ENCODE measurements at places on chromosomes 3 and 15.

DNA sequence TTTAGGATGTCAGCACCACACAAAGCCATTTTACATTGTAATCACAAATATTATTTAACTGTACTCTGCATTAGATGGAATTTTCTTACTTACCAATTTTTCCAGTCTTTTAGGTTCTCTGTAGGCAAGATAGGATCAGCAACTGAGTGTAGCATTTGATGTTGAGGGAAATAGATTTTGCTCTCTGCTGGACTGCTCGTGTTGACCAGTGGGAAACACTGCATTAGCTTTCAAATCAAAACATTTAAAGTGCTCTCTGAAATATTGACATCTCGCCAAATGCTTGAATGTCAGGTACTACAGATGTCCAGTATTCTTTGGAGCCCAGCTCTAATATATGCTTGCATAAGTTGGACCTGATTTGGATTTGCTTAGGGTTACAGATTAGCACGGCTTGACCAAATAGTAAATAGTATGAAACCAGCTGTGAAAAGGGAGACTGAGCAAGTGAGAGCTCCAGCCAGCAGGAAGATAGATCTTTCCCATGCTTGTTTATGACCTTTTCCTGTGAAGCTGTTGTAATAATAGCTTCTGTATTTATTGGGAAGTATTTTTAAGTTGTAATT lies 29.5 kb downstream of the P2RY14 start:
- no peak for DNase-seq

- DNase-seq = no peak
These were observed 827 bp upstream of the INO80 start for GRCh38 chr15:41116962-41117252.

DNA sequence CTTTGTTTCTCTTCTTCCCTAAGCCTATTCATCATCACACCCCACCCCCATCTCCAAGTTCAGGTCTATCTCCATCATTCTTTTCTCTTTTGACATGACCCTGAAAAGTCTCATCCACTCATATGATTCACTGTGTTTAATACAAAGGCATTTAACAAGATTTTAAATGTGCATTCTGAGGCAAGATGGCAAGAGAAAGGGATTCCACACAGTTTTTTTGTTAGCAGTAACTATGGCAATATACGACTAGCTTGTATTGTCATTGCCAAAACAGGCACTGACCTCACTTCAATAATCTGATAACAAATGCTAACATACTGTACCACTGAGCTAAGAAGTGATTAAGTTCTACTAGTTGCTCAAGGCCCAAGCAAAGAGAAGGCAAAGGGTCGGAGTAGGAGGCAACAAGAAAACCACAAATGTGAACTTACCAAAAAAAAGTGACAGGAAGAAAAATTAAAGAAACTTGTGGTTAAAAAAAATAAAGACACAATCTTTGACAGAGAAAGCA lies 53.2 kb downstream of the FBN1 start:
- no peak for DNase-seq

DNA sequence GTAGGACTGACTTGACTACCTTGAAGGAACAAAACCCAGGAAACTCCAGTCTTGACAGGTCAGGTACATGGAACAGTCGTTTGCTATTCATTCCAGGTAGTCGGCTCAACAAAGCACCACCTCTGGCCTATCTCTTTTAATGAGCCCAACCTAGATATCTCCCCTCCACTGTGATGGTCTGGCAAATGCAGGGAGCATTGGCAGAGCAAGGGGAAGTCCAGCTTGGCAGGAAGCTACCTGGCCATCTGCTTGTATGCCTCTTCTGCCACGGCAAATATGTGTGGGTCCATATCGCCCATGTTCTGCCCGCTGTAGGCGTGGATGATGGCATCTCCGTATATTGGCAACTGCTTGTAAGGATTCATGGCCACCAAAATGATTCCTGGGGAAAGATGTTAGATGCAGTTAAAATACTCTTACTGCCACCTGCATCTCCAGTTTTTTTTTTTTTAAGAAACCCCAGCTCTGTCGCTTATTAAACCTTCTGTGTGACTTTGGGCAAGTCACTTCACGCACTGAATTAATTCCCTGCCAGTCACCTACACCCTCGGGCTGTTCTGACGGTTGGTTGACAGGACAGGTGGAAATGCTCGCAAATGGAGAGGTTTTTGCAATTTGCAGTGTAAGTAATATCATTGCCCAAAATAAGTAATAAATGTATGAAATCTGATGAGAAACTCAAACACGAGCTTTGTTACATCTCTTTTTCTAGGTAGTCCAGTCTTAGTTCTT lies 16.8 kb downstream of the MYO5C start:
- no peak for DNase-seq

DNA sequence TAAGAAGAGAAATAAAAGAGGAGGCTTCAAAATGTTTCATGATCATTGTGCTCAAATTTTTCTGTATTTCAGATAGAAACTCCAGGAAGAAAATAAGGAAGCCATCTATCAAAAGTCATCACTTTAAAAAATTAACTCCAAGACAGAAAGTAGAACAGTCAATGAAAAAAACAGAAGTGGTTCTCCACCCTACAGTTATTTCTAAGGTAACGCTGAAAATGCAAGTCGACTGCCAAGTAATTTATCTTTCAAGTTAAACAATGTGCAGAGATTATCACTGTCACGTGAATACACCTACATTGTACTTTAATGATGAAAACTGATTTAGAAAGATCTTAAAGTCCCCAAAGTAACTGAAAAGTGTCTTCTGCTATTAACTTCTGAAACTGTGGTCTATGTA lies 78.5 kb upstream of the SNRPA1 start:
- DNase-seq = no peak

DNA sequence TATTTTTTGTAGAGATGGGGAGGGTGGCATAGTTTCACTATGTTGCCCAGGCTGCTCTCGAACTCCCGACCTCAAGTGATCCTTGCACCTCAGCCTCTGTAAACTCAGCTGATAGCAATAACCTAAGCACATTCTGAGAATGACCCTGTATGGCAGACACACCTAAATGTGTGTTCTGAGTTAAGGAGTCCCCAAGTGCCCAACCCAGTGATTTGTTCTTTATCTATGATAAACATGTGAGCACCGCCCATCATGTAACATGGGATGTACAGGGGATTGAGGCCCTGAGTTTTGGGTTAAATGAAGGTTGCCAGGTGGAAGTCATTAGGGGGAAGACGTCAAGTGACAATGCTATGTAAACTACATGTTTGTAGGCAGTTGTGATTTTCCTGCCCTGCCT lies 5.7 kb downstream of the NCEH1 start:
- DNase-seq = no peak

DNA sequence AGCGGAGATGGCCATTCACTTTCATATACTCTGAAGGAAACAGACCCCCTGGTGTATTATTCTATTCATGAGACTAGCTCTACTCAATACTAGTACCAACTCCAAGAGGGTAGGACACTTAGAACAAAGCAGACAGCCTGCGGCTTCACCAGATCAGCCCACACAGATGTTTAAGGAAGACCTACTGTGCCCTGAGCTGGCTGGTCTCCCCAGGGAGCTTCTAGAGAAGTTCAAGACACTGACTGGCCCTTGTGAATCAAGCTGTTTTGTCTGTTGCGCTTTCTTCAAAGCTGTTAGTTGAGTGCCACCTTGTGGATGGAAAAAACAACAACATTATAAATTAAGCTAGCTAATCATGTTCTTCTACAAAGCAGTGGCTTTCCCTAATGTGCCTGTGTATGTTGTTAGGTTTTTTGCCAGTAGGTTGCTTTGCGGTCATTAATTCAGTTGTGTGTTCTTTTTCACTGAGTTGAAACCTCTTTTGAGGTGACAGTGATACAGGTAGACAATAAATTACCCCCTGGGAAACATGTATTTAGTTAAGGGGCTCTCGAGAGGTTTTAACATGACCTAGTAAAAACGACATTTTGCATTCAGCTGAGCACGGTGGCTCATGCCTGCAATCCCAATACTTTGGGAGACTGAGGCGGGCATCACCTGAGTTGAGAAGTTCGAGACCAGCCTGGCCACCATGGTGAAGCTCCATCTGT lies 64.2 kb upstream of the MYZAP start:
- DNase-seq = no peak

- DNase-seq = no peak
These were observed 21.8 kb upstream of the POU1F1 start for GRCh38 chr3:87298111-87298718.

DNA sequence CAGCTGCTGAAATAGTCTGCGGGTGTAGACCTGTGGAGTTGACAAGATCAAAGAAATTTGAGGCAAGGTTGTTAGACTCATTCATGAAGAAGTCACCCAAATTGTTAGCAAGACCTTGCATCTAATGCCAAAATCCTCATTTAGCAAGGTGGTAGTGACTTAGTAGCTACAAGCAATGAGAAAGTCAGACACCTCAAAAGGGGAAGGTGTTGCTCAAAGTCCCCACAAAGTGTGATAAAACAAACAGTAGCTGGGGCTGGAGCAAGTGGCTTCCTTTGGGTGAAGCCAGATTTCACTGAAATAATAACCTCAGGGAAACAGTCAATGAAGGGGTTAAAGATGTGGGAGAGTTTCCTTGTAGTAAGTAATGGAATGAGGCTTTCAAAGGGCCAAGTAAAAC lies 44.9 kb downstream of the CD86 start:
- no peak for DNase-seq

DNA sequence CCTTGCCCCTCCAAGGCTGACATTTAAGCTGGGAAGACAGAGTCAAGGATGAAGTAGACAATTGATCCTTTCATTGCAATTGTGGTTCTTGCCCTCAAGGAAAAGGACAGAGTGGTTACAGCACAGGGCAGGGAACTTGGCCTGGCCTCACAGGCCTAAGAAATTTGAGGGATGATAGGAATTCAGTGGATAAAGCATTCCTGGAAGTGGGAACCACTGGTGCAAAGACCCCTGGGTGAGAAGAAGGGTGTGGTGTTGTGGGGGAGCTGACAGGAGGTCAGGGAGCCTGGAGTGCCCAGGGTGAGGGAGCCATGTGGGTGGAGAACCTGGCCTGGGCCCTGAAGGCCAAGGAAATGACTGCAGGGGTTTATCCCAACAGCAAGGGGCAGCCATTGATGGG lies 287.4 kb downstream of the UACA start:
- DNase-seq = no peak

DNA sequence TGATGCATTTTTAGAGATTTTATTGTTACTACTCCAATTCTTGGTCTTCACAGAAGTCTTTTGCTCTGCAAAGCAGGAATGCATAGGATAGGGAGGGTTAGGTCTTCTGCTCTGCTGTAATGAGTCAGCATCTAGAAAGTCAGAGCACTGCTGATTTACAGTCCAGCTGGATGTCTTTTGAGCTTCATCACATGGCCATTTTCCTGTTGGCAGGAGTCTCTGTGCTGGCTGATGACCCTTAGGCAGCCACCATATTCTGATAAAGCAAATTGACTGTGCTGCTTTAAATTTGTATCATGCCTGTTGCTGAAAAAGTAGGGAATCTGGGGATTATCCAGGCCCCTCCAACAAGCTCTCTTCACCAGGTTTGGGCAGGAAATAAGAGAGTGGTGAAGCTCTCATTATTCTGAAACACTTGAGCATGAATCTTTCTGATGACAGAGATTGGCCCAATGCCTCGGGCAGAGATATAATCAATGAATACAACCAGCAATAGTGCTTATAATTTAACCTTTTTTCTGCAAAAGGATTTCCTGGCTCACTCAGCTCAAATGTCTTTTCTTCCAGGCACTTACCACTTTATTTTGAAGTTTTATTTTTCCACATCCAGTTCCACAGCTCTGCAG lies 9.7 kb upstream of the CRBN start:
- no peak for DNase-seq

GRCh38 chr3:98732286-98733052 lies 30.7 kb upstream of the ST3GAL6 start:
- no peak for DNase-seq

DNA sequence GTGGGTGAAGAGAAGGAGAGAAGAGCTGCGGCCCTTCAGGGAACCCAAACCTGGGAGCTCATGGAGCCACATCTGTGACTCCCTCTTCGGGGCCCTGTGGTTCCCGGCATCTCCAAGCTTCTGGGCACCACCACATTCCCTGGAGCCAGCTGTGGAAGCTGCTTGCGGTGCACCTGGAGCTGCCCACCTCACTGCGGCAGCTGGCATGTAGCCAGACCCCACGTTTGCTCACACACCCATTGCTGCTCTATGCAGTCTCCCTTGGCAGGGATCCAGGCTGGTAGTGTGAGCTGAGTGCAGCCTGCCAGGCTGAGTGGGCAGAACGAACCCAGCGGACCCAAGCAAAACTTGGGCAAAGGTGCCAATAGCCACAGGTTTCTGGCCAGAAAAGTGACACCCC lies 16.8 kb upstream of the PLA2G4E start:
- no peak for DNase-seq

DNA sequence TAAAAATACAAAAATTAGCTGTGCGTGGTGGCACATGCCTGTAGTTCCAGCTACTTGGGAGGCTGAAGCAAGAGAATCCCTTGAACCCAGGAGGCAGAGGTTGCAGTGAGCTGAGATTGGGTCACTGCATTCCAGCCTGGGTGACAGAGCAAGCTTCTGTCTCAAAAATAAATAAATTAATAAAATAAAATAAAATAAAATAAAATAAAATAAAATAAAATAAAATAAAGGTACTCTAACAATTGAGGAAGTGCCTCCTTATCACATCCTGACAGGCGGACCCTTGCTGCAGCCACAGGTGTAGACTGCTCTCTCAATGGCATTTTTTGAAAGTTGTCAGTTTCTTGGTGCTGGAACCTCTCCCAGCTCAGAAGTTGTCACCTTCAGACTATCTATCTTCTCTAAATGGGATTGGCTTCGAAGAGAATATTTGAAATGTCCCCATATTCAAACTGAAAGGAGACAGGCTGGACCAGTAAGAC lies 304.1 kb downstream of the RORA start:
- DNase-seq = no peak

GRCh38 chr3:39892068-39892467 lies 82.7 kb downstream of the MYRIP start:
- DNase-seq = no peak

DNA sequence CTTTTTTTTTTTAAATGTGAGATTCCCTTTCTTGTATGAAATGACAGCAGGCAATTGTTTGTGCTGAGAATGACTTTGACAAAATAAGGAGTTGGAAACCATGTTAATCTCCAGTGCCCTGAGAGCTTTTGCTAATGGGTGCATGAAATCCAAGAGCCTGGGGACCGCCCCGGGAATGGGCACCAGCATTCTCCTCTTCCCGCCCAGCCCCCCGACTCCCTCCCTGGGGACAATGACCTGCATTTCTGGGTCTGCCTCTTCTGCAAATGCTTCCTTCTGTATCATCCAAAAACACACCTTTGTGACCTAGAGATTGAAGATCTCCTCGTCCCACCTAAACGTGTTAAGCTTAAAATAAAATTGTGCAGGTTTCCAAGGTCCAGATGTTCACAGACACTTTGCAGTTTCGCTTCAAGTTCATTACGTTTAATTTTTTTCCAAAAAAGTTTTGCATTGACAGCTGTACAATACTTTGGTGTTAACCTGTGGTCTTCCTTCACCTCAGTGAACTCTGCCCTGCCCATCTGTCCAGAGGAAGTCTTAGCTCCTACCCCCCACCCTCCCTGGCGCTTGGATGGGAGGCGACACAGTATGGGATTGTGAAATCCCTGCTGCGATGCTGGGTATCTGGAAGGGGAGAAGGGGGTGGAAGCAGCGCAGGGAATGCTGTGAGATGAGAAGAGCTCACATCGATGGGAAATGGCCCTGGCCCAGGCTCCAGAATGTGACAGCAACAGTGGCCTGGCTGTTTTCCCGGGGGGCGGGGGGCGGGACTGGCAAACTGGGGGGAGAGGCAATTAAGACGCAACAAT lies 50.1 kb downstream of the TLE3 start:
- no peak for DNase-seq

- no peak for DNase-seq
These were observed 77.3 kb downstream of the CNTN3 start for GRCh38 chr3:74537164-74537563.

GRCh38 chr3:167091226-167091625 lies 288.9 kb downstream of the ZBBX start:
- no peak for DNase-seq

GRCh38 chr3:42205800-42206514 lies 60.0 kb downstream of the CCK start:
- no peak for DNase-seq

Measured in stimulated activated CD4-positive, alpha-beta T cell treated with anti-CD3 and anti-CD28 coated beads, Interleukin-4, amount 100 ng/mL, for 4 hours (primary cell).